Fibroblast of skin of right quadriceps (primary cell): ENCODE measurements at places on chromosomes 2 and 18.

DNA sequence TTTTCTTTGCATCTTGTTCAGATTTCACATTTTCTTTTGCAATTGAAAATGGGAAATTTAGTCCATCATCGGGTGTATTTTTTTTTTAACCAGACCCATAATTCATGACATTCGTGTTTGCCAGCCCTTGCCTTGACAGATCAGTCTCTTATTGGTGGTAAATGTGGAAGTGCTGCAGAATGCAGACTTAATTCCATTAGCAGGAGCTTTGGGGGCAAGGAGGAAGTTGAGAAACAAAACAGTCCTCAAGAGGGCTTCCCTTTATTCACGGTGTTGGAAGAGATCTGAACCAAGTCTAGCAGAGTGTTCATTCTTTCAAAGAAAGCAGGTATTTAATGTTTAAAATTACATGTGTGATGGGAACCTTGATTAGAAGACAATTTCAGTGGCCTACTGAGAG lies 16.6 kb upstream of the RPE start:
- no peak for DNase-seq

DNA sequence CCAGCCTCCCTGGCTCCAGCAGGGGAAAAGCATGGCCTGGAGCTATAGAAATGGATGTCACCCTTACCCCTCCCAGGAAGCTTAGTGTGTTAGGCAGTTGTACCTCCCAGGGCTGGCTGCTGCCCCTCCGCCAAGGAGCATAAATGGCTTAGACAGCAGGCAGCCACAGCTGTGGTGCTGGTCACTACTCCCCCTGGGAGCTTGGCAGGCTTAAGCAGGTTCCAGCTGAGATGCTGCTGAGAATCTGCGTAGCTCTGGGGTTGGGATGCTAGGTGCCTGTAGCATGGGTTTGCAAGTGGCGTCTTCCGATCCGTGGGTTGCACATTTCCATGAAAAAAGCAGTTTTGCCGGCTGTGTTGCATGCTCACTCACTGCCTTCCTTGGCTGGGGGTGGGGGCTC lies 369.7 kb downstream of the CTNNA2 start:
- no peak for DNase-seq

- no peak for DNase-seq
Measured at GRCh38 chr2:54428108-54428831, 27.9 kb upstream of the SPTBN1 start.

GRCh38 chr2:224764565-224765236 lies 48.5 kb upstream of the CCDC195 start:
- DNase-seq: no peak

GRCh38 chr2:220310451-220310861 lies 683.0 kb downstream of the SLC4A3 start:
- DNase-seq: peak; percentile 3

GRCh38 chr2:196291873-196292800 lies 120.8 kb upstream of the STK17B start:
- no peak for DNase-seq

DNA sequence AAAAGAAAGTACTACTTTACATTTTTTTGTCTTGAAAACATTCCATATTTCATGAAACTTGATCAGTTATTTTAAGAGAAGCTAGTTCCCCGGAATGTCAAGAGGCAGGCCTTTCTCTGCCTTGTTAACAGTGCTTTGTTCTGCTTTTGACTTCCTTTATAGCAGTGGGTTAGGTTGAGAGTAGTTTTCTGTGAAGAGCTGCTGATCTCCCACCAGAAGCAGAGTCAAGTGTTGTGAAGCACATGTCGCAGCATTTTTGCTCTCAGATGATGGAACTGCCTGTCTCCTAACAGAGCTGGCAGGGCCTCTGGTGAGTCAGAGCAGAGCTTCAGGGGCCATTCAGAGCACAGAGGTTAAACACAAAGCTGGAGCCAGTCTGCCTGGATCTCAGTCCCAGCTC lies 871.8 kb downstream of the SLC4A3 start:
- peak; percentile 65 for DNase-seq

- DNase-seq: no peak
Measured at GRCh38 chr18:42245137-42245536, 290.1 kb downstream of the PIK3C3 start.

- no peak for DNase-seq
Measured at GRCh38 chr2:47690132-47690531, 92.8 kb upstream of the MSH6 start.

DNA sequence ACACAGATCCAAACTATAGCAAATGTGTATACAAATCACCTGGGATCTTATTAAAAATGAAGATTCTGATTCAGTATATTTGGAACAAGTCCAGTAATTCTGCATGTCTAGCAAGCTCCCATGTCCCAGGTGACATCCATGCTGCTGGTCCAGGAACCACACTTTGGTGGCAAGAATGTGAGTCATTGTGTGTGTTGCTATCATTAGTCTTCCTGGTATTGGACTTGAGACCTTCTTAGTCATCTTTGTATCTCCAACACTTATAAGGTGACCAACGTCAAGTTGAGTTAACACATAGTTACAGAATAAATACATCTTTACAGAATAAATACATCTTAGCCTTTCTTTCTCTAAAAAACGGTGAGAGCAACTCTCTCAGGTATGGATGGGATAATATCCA lies 107.9 kb upstream of the NDUFV2 start:
- DNase-seq: peak; percentile 38

- DNase-seq: no peak
Measured at GRCh38 chr2:97728091-97728731, 14.8 kb downstream of the ZAP70 start.

GRCh38 chr2:130344578-130344977 lies 1.9 kb downstream of the IMP4 start:
- DNase-seq: no peak

- DNase-seq: no peak
Measured at GRCh38 chr2:64284751-64285150, 140.5 kb upstream of the PELI1 start.

DNA sequence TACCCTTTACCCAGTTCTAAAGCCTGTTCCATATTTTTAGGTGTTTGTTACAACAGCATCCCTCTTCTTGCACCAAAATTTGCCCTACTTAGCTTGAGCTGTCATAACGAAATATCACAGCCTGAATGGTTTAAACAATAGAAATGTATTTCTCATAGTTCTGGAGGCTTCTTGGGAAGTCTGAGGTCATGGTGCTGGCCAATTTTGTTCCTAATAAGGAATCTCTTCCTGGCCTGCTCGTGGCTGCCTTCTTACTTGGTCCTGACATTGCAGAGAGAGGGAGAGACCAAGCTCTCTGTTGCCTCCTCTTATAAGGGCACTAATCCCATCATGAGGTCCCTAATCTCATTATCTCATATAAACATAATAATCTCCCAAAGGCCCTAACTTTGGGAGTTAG lies 267.8 kb downstream of the PID1 start:
- no peak for DNase-seq

- DNase-seq: no peak
Measured at GRCh38 chr18:78549971-78550370, 429.6 kb upstream of the SALL3 start.

DNA sequence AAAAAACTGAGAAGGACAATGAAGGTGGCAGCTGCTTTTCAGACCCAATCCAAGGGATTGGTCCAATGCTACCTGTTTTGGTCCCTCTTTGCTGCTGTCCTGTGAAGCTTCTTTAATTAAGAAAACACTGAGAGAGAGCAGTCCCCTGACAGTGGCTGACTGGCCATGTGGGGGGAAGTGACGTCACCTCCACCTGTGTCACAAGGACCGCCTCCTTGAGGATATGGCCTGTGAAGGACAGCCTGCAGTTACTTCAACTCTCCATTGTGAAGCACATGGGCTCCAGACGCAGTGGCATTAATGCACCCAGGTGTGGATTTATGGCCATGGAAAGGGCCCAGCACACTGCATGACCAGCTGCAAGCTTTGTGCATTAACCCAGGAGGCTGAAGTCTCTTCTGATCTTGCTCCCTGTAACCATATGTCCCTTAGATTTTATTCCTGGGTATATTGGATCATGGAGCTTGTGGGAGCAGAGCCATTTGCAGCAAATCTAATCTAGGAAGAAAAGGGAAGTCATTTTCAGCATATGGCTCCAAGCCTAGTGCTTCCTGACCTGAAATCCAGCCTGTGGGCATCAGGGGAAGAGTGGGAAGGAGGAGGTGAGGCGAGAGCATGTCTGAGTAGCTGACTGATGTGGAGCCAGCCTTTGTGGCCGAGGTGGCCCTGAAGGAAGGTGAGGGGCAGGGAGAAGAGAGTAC lies 32.2 kb downstream of the KIF5C start:
- no peak for DNase-seq

- DNase-seq: no peak
Measured at GRCh38 chr18:49728542-49728941, 84.8 kb downstream of the ACAA2 start.

- DNase-seq: peak; percentile 73
Measured at GRCh38 chr18:59402432-59403090, 43.5 kb upstream of the LMAN1 start.

DNA sequence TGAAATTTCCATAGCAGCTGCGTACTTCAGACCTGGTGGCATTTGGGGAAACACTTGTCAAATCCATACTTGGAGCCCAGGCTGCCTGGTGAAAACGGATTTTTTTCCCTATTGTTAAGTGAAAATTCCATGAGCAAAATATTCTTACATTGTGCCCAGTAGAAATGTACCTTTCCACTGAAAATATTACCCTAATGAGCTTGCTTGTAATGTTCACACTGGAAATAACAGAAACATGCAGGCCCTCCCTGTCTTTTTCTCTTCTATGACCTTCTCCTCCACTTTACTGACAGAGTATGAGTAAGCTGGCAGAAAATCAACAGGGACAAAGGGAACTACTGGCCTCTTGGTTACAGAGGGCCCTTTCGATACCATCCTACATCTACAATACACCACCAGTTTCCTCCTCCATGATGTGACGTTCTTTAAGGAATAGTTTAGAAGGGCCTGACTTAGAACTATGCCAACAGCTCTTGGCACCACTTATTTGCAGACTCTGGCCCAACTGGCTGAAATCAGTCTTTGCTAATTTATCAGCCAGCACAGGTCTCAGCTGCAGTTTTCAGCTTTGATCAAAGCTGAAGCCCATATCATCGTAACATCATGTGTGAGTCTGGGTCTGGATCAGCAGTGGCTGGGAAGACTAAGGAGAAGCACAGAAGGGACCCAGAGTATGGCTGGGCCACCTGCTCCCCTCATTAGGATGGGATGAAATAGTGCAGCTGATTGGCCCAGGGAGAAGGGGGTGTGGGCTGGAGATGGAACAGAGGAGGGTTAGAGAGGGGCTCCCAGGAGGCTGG lies 272.2 kb upstream of the ID2 start:
- DNase-seq: no peak

DNA sequence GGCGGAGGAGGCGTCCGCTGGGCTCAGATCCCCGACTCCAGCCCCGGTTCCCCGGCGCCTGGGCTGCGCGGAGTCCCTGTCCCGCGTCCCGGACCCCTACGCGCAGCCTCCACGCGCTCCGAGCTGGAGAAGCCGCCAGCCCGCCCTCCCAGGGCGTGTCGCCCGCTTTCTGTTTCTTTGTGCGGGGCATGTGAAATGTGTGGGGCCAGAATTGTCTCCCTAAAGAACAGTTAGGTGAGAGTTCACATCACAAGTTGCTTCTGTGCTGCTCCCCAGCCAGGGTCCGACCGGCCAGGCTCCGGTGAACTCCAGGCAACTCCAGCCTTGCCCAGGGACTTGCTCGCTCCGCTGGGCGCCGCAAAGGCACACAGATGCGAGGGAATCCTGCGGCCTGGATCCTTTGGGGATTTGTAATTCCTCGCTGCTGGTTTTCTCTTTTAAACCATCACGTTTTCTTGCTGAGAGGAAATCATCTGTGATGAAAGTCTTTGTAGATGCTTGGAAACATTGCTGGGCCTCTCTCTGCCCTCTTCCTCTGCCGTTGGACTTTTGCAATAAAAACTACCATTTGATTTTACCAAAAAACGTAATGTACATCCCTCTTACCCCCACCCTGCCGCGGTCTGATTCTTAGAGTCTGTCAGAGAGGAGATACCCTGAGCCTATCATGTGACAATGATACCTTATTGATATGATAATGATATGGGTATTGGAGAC lies 631 bp downstream of the GYPC start:
- peak; percentile 49 for DNase-seq

GRCh38 chr2:192536922-192537624 lies 342.3 kb upstream of the TMEFF2 start:
- DNase-seq: no peak

- DNase-seq: no peak
Measured at GRCh38 chr2:149415086-149415485, 84.7 kb downstream of the LYPD6 start.

DNA sequence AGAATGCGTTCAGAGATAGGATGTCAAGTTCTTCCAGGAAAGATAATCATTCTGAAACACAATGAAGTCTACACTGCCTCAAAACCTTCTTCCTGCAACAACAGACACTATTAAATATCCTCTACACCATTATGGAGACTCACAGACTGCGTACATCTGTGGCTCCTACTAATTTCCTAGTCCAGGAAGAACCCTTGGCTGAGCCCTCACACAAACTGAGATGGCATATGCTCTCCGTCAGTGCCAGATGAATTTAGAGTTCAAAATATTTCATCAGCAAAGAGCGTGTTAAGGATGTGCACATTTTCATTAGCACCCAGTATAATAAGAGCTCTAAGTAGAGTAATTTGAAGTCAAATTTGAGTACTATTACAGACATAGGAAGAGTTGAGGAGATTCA lies 117.2 kb downstream of the TCF4 start:
- DNase-seq: no peak

GRCh38 chr18:42078711-42079110 lies 123.7 kb downstream of the PIK3C3 start:
- DNase-seq: peak; percentile 35

DNA sequence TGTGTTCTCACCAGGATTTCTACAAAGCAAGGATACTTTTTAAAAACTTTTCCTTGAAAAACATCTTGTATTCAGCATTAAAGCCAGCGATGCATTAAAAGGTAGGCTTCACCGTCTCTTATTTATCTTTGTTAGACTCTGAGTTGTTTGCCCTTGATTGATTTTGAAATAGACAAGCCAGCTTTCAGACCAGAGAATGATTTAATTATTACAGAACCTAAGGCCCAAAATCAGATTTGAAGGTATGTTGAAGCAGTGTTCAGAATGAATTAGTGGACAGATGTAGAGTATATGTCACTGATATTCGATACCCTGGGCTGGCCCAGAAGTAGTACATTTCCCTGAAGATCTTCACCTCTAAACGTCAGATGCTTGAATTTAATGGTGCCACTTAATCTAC lies 136.4 kb downstream of the THSD7B start:
- no peak for DNase-seq

GRCh38 chr18:34928088-34928753 lies 113.0 kb upstream of the MAPRE2 start:
- DNase-seq: no peak

- DNase-seq: peak; percentile 78
Measured at GRCh38 chr2:224263571-224264043, 138.3 kb downstream of the FAM124B start.
